ENCODE measurements at places on chromosomes 13 and 19.

DNA sequence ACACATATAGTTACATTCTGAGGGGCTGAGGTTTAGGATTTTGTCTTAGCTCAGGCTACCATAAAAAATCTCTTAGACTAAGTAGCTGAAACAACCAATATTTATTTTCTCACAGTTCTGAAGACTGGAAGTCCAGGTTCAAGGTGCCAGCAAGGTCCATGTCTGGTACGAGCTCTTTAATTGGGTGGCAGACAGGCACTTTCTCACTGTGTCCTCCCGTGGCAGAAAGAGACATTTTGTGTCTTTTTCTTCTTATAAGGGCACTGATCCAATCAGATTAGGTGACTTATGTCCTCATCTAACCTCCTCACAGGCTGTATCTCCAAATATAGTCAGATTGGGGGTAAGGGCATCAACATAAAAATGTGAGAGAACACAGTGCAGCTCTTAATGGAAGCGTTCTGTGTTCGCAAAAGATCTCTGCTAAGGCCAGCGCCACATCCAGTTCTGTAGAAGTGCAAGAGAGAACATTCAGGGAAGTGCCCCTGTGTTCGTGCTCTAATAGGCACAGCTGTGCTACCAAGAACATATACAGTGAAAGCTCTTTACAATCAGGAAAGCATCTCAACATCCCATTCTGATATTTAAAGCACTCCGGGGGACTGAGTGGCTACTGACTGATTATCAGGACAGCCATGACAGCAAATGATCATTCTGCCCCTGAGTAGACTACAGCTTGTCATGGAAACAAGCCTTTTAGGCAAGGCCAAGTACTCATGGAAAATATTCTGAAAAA lies 819.2 kb downstream of the LIG4 start:
- DNase-seq = no peak

DNA sequence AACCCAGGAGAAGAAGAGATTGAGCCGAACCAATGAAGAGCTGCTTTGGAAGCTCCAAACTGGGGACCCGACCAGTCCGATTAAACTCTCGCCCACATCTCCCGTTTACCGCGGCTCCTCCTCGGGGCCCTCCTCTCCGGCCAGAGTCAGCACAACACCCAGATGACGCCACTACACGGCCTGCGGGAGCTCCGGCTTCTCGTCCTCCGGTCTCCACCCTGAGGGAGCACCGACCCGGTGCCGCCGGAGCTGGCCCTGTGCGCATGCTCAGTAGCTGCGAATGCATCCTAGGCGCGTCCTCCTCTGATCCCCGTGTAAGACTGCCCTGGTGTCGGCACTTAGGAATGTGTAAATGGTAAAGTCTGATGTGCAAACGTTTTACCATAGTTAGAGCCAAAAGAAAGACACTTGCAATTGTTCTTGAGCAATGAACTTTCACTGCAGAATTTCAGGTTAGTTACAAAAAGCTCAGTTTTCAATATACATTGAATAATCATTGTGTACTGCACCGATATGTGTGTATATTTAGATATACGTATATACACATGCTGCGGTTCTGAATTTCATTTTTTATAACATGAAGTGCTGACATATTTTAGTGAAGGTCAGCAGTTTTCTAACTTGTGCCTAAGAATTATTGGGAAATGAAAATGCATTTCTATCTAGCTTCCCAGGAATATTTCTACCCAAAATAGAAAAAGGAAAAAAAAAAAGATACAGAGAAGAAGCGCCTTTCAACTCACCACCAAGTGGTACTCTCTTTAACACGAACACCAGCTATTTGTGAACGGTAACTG lies 92.2 kb downstream of the SLC7A1 start:
- no peak for DNase-seq

DNA sequence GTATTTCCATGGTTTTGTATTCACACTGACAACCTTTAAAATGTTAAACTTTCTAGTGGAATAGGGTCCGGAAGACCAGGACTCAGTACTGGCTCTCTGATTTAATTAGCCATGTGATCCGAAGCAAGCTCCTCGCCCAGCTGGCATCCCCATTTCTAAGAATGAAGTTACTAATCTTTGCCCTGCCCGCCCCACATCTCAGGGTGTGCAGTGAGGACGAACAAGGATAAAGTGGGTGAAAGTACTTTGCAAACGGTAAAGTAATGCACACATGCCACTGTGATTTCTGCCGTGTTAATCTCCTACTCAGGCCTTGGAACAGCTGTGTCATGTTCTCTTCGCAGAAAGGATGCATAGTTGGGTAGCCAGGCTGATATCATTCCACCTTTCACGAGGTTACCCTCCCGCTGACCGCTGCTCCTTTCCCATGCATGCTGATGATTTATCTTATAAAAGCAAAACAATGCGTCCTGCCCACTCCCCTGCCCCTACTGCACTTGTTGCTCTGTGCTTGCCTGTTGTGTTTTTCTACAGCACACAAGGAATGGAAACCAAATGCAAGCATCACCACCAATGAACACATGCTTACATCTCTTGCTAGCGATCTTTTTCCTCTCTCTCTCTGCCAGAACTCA lies 539.0 kb downstream of the EFNB2 start:
- no peak for DNase-seq

DNA sequence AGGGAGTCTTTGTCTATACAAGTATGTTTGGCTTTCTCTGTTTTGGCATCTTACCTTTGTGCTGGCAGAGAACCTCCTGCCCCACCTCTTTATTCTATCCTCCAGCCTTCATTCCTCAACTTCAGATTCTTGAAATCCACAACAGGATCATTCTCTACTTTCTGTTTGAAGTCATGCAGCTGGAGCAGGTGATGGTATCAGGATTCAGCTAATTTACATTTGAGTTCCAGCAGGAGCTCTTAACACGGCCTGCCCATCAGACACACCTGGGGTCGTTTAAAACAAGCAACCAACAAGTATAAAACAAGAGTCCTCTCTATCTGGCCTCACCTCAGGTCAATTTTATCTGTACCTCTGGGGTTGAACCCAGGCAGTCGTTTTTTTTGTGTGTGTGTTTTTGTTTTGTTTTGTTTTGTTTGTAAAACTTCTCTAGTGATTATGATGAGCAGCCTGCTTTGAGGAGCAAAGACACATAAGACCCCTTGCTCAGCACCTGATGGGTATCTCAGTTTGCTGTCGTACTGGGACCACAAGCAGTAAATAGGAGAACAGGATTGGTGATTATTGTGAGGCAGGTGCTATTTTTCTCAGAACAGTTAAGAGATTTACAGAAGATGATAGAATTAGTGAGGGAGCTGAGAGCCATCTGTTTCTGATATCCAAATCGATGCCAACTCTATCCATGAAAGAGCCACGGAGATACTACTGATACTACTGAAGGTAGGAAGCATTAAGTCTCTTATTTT lies 78.4 kb downstream of the GPC6 start:
- DNase-seq = no peak

DNA sequence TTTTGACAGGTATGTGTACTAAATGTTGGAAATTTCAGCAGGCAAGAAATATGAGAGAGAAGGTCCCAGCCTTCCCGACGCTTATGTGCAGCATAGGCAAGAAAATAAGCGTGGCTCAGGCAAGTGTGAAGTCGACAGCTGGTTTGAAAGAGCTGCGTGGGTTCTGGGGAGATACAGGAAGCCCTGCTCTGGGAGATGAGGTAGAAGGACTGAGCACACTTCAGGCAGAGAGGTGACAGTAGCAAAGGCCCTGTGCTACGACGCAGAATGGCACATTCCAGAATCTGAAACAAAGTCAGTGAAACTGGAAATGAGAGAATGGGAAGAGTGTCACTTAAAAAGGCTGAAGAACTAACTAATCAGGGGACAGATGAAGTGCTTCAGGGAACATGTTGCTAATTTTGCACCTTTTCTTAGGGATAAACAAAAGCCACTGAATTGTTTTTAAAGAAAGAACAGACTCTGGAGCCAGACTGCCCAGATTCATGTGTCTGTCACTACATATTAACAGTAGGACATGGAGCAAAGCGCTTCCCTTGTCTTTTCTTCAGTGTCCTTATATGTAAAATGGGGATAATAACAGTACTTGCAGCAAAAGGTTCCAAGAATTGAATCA lies 160.1 kb downstream of the SPRY2 start:
- no peak for DNase-seq

GRCh38 chr13:81498969-81499368 lies 1158.0 kb upstream of the SPRY2 start:
- no peak for DNase-seq

- no peak for DNase-seq
Observed at GRCh38 chr13:83498481-83499190, 383.6 kb downstream of the SLITRK1 start.

DNA sequence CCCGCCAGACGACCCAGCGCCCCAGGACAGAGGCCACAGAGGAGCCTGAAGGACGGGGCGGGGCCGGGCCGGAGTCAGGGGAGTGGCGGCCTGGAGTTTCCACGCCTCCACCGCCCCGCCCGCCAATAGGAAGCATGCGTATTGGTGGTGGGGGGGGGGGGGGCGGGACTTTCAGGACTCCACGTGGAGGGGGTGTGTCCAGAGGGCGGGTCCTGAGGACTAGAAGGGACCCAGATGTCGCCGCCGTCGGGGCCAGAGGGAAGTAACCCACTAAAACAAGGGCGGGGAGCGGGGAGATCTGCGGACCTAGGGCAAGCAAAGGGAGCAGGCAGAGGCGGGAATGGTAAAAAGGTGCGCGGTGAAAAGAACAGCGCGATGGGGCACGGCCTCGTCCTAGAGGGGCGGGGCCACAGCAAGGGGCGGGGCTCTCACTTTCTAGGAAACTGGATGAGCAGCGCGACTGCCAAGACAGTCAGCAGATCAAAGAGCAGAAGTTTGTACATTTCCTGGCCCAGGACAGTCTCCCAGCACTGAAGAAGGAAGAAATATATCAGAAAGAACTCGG lies 2.8 kb upstream of the LENG1 start:
- DNase-seq = peak; percentile 81

GRCh38 chr19:57083711-57084110 lies 36.1 kb upstream of the USP29 start:
- no peak for DNase-seq

DNA sequence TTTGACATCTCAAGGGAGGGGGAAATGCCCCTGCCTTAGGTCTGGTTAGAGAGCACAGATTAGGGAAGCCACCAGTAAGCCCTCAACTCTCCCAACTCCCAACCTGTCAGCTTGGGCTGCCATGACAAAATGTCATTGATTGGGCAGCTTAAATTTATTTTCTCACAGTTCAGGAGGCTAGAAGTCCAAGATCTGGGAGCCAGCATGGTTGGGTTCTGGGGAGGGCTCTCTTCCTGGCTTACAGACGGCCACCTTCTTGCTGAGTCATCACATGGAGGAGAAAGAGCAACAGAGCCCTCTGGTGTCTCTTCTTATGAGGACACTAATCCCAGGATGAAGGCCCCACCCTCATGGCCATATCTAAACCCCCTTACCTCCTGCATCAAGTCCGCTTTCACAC lies 24.2 kb downstream of the C19orf12 start:
- DNase-seq = no peak

DNA sequence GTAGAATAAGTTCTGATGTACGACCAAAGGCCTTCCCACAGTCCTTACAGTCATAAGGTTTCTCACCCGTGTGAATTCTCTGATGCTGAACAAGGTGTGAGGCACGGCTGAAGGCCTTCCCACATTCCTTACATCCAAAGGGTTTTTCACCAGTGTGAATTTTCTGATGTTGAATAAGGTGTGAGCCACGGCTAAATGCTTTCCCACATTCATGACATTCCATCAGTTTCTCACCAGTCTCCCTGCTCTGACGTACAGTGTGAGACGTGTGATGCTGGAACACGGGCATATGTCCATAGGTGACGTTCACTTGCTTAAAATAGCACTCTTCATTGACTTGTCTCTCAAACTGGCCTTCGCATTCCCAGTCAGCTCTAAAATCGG lies 31.0 kb upstream of the COX7A1 start:
- DNase-seq = no peak

GRCh38 chr13:61918841-61919240 lies 503.2 kb upstream of the PCDH20 start:
- no peak for DNase-seq

DNA sequence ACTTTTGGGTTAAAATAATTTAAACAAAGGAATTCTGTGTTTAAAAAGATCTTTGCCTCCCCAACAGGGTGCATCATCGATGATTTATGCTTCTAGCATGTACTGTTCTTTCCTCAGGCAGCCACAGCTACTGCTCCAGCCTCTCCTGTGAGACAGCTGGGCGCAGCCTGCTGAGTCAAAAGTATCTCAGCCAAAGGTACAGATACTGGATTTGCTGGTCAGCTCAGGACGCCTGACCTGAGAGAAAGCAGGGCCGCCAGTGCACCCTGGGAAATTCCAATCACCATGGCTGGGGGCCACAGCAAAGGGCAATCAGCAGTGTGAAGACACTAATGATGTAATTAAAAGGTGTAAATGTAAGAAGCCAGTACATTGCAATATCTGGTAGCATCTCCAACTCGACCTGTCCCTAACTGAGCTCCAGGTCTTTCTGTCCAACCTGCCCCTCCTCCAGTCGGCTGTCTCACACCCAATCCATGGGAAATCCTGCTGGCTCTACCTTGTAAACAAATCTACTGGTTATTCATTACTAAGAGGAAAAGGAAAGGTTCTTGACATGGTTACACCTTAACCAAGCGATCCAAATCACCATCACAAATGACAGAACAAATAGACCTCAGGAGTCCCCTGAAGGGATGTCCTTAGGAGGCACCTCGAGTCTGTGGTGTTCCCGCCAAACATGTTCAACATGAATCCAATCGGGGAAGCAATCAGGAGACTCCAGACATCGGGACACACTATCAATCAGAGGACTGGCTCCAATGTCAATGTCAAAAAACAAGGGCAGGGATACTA lies 7.3 kb downstream of the OPA3 start:
- no peak for DNase-seq

DNA sequence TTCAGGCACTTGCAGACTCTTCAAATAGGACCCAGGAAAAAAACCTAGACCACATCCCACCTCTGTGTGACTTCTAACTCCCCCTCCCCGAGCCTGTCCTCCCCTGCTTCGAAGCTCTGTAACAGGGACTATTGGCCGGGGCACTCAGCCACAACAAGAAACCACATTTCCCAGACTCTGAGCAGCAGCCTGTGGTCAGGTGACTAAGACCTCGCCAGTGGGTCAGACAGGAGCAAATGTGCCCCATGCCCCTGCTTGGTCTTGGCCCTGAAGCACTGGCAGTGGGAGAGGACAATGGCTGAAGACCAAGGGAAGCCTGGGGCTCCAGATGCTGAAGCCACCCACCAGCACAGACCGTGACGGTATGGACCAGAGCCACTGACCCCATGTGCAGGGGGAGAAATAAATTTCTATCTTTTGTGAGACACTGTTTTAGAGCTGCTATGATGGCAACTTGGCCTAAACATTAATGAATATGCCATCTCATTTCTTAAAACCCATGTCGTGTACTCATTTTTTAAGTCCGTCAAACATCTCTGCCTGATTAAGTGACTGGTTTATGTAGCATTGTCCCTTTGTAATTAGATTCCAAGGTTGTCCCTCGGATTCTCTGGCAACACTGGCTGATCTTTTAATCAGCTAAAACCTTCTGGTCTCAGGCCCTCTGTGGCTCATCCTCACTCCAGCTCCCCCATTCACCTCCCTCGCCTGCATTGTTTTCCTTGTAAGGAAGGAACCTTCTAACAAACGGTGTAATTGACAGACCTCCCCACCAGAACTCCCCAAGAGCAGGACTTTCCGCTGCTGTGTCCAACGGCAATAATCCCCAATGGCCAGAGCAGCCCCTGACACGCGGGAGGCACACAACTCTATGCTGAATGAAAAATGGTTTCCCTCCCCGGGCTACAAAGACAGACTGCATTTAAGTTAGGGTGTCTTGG lies 98.4 kb downstream of the STK24 start:
- DNase-seq = no peak

Data from right hindlimb (tissue), 1 donor.